Stimulated activated CD4-positive, alpha-beta T cell treated with anti-CD3 and anti-CD28 coated beads, Interleukin-1b, Interleukin-23, amount 100 ng/mL, for 24 hours (primary cell): ENCODE measurements at places on chromosomes 7 and 10.

DNA sequence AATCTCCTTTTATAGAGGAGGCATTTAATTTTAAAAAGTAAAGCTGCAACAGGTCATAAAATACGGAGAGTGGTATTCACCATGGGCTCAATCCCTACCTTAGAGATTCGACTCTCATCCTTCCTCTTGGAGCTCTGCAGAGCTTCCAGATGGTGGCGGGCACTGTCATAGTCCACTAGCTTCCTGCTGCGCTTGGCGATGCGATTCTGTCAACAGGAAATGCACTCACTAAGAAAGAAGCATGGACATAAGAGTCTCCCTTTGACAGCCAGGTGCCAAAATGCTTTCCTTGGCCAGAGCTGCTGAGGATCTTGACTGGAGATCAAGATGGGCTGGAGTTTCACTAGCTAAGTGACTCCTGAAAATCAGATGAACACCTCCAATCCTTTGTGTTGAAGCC lies 154.4 kb downstream of the AMPH start:
- DNase-seq = no peak

GRCh38 chr7:94658826-94659225 lies 2.9 kb upstream of the SGCE start:
- no peak for DNase-seq

DNA sequence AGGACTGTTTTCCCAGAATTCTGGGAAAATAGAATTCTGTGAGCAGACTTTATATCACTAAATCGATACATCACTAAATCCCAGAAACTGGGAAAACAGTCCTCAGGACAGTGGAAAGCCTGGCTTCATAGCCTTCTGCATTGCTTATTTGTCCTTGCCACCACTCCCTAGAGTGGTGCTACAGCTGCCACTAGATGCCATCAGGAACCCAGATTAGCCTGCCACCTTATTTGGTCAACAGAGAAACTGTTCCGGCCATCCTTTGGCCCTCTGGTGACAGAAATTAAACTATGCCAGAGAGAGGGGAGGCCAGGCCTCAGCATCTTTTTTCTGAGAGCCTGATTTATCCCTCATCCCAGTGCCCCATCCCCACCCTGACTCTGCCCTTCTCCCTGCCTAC lies 19.6 kb upstream of the NFKB2 start:
- no peak for DNase-seq

DNA sequence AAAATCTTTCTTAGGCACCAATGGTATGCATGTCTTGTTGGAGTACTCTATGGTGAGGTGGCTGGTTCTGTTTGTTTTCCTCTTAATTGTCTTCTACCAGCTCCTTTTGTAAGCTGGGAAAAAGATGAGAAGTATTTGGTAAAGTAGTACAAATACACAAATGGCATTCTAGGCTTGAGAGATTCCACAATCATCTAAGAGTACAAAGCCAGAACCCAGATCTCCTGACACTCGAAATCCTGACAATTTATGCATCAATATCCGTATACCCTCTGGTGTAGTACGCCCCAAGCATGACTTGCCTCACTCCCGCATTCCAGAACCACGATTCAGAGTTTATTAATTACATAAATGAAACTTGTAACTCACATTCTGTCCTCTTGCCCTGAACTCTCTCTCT lies 43.5 kb downstream of the CDCA7L start:
- DNase-seq = no peak

- DNase-seq = no peak
Observed at GRCh38 chr10:126331101-126331500, 57.2 kb downstream of the ADAM12 start.

GRCh38 chr7:8384901-8385300 lies 48.5 kb upstream of the NXPH1 start:
- no peak for DNase-seq

- no peak for DNase-seq
Observed at GRCh38 chr7:132456418-132456817, 119.9 kb downstream of the PLXNA4 start.

DNA sequence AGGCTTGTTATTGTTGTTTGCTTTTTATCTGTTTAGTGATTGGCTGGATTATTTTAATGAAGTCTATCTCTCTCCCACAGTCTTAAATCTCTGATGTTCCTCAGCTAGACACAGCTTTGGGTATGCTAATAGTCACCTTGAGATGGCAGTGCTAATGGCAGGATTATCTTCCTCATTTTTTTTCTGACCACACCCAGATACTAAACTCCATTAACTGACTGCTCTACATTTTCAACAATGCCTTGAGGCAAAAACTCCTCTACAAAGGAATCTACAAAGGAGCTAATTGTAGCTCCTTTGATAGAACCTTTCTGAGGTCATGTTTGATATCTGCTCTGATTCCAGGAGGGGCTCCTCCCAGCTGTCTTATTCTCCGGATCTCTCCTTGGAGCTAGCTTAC lies 122.6 kb downstream of the HBP1 start:
- DNase-seq = no peak

DNA sequence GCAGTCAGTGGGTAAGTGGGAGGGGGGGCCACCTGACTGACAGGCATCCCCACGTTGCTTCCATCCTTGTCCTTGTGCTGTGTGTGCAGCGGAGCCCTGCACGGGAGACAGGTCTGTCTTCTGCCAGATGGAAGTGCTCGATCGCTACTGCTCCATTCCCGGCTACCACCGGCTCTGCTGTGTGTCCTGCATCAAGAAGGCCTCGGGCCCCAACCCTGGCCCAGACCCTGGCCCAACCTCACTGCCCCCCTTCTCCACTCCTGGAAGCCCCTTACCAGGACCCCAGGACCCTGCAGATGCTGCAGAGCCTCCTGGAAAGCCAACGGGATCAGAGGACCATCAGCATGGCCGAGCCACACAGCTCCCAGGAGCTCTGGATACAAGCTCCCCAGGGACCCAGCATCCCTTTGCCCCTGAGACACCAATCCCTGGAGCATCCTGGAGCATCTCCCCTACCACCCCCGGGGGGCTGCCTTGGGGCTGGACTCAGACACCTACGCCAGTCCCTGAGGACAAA lies 24.8 kb downstream of the TBATA start:
- no peak for DNase-seq

GRCh38 chr10:90193240-90193985 lies 492.0 kb downstream of the KIF20B start:
- no peak for DNase-seq

DNA sequence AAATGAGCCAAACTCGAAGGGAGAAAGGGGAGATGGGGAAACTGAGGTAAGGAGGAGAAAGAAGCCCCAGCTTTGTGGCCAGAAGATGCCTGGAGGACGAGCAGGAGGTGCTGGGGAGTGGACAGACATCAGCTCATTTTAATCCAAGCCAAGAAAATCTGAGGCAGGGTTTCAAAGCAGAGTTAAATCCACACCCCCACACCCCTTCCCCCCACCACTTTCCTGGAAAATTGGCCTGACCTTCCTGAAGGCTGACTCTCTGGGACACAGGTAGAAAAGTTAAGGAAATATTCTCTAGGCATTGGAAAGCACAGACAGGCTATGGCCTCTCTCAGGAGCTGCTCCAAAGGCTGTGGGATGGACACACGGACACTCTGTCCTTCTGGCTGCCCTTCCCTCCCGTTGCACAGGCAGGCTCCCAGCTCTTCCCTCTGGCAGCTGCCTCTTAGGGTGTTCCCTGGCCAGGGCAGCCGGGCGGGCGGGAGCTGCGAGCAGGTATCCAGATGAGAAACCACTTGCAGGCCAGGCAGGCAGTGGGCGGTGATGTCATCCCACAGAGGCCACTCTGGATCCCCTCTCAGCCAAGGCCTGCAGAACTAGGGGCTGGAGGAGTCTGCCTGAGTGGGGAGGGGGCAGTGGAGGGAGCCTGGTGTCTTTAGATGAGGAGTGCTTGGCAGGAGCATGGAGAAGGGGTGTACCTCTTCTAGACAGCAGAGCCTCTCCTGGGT lies 171.8 kb downstream of the NEURL1 start:
- no peak for DNase-seq

DNA sequence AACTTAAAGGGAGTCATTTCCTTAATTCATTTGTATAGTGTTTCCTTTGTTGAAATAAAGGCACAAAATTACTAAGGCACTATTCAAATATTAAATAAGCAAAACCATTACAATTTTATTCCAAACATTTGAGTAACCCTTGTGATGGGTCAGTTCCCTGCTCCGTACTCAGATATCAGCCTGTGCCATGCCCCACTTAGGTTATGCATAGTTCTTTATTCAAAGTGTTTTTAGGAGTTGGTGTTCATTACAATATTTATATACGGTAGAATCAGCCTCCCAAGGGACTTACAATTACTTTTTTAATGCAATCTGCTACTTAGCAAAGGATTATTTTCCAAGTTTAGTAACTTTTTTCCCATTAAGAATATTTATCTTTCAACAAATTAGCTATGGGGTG lies 119.3 kb upstream of the SEMA3D start:
- no peak for DNase-seq

- DNase-seq = no peak
Observed at GRCh38 chr10:106802949-106803348, 361.6 kb downstream of the SORCS1 start.

DNA sequence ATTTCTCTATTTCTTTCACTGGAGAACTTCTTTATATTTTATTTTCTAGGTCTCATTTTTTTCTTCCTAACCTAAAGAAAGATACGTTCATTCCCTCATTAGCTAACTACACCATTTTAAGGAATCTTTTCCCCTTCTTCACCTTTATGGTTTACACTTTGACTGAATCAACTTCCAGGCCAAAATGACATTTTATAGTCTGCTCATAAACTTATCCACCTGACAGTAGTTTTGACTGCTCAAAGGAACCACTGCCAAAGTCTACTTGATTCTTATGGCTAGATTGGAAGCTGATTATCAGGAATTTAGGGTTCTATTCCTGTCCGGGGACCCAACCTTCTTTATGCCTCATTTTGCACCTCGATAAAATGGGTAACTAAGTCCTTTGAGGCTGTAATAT lies 73.0 kb upstream of the FOXP2 start:
- no peak for DNase-seq

GRCh38 chr10:132616170-132616995 lies 78.8 kb downstream of the INPP5A start:
- DNase-seq = peak; percentile 28

DNA sequence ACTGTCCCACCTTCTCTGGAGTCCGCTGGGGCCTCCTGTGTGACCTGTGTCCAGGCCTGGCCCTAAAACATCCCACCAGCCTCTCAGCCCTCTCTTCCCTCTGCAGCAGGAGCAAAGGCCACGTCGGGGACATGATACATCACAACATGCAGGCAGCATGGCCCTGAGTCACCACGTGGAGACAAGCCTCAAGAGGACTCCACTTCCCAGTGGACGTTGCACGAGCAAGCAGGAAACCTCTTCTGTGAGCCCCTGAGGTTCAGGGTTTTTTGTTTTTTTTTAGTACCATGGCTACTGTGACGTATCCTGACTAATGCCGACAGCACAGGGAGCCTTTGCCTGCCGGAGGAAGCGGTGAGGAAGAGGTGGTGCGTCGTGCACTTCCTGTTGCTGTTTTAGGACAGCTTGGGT lies 165.9 kb downstream of the DNAJB6 start:
- DNase-seq = peak; percentile 37

DNA sequence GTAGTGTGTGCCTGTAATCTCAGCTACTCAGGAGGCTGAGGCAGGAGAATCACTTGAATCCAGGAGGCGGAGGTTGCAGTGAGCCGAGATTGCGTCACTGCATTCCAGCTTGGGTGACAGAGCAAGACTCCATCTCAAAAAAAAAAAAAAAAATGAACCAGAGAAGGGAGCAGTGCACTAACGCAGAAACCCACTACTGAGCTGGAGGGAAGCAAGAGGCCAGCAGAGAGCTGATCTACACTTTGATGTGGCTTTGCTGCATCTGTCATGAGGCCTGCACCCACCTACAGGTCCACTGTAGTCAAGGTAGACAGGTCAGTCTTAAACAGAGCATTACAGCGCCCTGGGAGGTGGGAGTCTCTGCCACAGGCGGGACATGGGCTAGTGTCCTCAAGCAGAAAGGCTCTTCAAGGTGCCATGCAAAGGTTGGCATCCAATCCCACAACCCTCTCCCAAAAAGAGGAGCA lies 30.0 kb downstream of the MAT1A start:
- no peak for DNase-seq

DNA sequence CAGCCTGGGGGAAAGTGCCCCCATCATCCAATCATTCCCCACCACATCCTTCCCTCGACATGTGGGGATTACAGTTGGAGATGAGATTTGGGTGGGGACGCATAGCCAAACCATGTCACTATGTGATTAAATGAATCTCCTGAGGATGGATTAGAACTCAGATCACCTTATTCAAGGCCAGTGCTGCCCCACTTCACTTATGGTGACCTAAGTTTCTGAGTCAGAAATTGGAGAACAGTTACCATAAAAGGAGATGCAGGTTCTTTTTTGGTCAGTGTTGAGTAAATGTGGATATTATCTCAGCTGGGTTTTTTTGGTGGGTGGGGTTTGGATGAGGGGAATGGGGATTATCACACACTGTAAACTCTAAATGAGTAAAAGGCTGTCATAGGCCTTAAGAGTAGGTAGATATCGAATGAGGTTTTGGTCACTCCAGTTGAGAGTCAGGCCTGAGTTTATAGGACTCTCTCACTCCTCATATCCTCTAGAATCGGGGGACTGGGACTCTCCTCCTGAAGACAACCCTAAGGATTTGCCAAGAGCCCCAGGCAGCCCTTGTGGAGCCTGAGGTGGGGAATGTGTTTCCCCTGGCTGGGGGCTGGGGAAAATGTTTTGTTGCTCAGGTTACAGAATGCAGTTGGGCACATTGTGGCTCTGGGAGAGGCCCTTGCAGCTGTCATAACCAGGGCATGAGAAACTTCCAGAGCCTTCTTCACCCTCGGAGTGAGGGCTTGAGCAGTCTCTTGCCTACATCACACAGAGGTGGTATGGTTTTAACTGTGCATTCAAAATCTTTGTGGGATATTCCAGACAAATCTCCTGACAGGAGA lies 213.0 kb downstream of the BAMBI start:
- no peak for DNase-seq

DNA sequence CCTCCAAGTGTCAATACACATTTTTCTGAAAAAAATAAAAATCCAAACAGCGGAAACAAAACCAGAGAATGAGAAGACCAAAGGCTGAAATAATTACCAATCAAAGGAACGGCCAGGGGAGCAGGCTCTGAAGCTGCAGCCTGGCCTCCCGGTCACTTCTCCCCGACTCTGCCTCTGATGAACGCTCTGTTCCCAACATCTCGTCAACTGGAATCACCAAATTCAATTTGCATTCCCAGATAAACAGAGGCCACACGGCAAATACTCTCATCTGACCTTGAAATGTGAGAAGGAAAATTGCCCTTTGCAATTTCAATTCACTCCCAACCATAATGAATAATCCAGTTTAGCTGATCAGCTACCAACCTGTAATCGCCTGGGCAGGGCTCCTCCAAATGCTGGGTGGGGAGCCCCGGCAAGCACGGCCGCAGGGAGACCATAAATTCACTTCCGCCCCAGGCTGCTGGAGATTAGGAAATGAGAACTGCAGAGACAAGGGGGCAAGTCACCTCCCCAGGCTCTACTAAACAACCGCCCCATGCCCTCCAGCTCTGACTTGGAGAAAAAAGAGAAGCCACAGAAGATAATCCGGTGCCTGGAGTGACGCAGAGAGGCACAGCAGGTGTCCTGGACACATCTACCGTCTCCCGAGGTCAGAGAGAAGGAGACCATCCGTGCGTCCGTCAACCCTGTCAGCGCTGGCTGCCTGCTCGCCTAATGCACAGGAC lies 153.2 kb downstream of the MAD1L1 start:
- no peak for DNase-seq
